Panc1 (cell line): ENCODE measurements at places on chromosomes 6 and 20. TPM values are rescaled to one million over a fixed set of nuclear protein-coding genes. Genes with fewer than 3 reads are reported as not detected.
A peak's percentile ranks its signal among the peaks of the same experiment; 100 is the strongest.

DNA sequence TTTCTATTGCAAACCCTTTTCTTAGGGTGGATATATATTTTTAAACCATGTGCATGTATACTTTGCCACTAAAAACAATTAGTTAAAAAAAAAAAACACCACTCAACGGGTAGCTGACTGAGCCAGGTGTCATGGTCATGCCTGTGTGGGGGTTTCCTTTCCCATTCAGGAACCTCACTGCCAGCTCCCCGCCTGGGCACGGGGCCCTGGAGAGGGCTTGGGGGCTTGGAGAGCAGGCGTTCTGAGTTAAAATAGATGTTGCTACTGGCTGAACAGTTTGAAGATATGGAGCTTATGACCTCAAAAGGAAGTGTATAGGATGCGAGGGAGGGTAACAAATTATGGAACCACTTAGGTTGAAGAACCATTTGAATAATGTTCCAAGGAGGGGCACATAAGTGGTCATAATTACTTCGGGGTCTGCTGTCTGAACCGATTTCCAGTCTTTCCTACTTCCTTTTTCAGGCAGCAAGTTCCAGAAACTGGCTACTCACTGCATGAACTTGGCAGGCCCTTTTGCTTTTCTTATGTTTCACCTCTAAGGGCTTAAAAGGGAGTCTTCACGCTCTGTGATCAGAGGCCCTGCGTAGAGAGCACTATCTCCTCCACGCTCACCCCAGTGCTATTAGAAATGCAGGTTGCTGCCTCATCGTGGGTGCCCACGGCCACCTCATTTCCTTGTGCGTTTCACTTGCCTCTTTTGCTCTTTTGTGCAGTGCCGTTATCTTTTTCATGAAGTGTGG is 9.9 kb downstream of the STX16 start:
- DNase-seq = no peak
- no peak overlapping the region for H3K27ac ChIP-seq
- H3K4me3 ChIP-seq = no peak overlapping the region
- H3K27me3 ChIP-seq = no peaks in the 10 kb centered on the region
- peaks cover 4% of the 10 kb centered on the region; the same call in 1 of the 2 replicates for H3K36me3 ChIP-seq
- H3K4me1 ChIP-seq = peaks cover 14% of the 10 kb centered on the region

- no peaks in the 10 kb centered on the region for H3K27me3 ChIP-seq
- no peak for DNase-seq
- no peak overlapping the region for H3K27ac ChIP-seq
- H3K36me3 ChIP-seq = no peaks in the 10 kb centered on the region
These were observed 101.9 kb downstream of the NFATC2 start for GRCh38 chr20:51440589-51440988.

GRCh38 chr6:116326996-116327395 is 43.8 kb upstream of the DSE start:
- H3K4me3 ChIP-seq = no peak overlapping the region
- no peaks in the 10 kb centered on the region for H3K27me3 ChIP-seq
- DNase-seq = no peak
- H3K36me3 ChIP-seq = no peaks in the 10 kb centered on the region
- no peak overlapping the region for H3K27ac ChIP-seq

The SMPDL3A gene
- 1.8 TPM for total RNA-seq

The ACTL10 gene
- total RNA-seq = not detected

DNA sequence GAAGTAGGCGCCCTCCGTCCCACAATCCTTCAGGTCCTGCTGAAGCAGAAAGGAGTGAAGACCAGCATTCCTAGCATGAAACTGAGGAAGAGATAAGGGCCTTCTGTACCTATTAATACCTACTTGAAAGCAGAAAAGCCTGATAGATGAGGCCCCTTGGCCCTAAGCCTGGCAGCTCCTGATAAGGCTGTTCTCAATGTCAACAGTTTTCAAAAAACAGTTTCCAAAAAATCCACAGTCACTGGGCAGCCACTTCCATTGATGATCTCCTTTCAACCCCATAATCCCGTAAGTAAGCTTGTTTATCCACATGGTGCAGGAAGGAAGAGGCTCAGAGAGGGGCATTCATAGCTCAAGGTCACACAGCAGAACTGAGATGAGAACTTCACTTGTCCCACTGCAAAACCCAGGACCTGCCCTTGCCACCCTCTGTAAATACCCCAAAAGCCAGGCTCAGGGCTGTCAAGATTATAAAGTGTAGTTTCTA is 2.8 kb upstream of the E2F1 start:
- peaks cover 6% of the 10 kb centered on the region for H3K4me1 ChIP-seq
- no peak overlapping the region for H3K4me3 ChIP-seq

The NKX2-2 gene
- total RNA-seq = not detected

DNA sequence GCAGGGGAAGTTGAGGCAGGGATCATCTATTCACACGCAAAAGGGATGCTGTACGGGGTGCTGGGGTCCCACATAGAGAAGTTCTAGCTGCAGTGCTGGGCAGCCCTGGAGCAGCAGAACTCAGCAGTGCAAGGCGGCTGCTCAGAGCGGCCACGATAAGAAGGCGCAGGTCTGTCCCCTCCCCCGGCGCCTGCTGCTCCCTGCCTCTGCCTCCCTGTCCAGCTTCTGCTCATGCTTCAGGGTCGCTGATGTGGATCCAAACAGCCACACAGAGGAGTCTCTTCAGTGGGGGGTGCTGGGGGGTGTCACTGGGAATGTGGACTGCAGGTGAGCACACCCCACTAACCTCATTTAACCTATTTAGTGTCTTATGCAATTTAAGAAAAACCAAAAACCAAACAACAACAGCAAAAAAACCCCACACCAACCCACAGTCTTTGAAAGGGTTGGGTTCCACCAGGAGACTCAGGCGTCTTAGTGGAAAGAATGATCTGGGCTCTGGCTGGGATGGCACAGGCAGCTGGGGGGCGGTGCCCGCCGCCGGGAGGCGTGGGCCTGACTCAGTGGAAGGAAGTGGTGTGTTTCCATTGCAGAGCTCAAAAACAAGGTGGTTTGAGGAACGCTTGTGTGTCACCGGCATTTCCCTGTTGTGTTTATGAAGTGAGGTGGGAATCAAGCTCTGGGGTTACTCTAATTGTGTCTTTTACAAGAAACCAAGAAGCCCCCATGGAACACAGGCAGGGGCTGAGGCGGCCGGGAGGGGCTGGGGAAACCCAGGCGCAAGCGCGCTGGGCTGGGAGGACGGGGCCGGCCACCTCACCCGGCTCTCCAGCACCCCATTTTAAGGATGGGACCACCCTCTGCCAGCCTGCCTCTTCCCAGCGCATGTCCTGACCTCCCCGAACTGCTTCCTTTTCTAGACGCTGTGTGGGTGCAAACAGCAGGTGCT is 55.1 kb downstream of the IRF4 start:
- no peak for DNase-seq
- H3K27ac ChIP-seq = no peak overlapping the region
- H3K4me1 ChIP-seq = no peaks in the 10 kb centered on the region
- H3K4me3 ChIP-seq = no peak overlapping the region
- no peaks in the 10 kb centered on the region for H3K27me3 ChIP-seq

GRCh38 chr6:47974106-47974505 is 136.9 kb downstream of the PTCHD4 start:
- no peaks in the 10 kb centered on the region for H3K4me1 ChIP-seq
- H3K36me3 ChIP-seq = no peaks in the 10 kb centered on the region
- no peaks in the 10 kb centered on the region for H3K27me3 ChIP-seq
- no peak for DNase-seq

DNA sequence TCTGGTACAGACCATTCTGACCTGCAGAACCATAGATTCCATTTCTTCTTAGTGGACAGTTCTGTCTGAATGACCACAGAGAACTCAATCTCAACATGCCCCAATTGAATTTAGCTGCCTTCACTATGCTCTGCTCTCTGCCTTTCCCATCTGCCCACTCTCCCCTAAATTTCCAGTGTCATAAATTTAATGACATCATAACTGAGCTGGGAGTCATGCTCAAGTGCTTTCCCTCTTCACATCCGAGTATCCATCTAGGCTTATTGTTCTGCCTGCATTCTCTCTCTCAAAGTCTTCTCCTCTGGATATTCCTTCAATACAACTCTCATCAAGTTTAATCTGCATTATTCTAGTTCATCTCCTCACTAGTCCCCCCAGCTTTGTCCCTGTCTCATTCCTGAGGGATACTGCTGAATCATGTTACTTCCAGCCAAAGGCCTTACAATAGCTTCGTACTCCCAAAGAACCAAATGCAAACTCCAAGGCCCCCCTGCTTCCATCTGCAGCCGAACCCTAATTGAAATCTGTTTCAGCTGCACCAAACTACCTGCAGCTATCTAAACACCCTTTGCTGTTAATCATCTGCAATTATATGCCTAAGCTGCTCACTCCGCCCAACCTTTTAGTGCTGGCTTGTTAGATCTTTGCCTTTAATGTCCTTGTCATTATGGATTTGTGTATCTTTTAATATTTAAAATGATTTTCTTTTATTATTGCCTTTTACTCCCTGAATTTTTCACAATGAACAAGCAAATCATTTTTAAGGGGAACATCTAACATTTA is 46.1 kb downstream of the SLC35B3 start:
- H3K27me3 ChIP-seq = no peaks in the 10 kb centered on the region
- H3K4me1 ChIP-seq = no peaks in the 10 kb centered on the region
- H3K27ac ChIP-seq = no peak overlapping the region

DNA sequence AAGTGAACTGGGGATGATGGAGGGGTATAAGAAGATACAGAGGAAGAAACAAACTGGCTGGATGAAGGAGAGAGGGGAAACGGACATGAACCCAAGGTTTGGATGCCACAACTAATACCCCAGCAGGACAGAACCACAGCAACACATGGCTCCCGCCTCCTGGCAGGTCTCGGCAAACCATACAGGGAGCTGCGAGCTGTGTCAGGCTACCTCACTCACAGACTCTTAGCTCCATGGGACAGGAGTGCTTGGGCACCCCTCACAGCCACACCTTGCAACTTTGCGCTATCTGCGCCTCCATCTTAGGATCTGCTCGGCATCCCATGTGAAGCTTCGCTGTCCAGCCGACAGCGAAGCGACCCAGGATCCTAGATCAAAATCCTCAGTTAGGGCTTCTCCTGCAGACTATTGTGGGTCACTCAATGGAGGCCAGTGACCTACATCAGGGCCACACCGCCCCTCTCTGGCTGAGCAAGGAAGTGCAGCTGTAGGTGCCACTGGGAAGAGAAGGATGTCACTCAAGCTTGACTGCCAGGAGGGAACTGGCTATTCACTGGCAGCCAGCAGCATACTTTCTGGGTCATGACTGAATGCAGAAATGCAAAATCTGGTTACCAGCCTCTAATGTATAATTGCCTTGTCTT is 174.4 kb upstream of the RIN2 start:
- H3K36me3 ChIP-seq = no peaks in the 10 kb centered on the region
- no peaks in the 10 kb centered on the region for H3K4me1 ChIP-seq
- peaks cover 16% of the 10 kb centered on the region for H3K27me3 ChIP-seq
- no peak overlapping the region for H3K27ac ChIP-seq
- no peak overlapping the region for H3K4me3 ChIP-seq

DNA sequence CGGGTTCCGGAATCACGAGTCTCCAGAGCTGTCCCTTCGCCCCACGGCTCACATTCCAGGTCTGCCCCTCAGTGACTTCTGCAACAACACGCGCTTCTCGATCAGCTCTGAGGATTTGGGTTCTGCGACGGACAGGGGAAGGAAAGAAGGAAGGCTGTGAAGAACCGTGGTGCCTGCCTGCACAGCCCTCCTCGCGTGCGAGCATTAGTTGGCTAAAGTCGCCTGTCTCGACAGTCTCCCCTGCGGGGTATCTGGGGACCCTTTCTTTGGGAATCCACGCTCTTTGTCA is 23.1 kb downstream of the VPS52 start:
- H3K4me3 ChIP-seq = peak overlapping the region; percentile 82
- H3K4me1 ChIP-seq = peaks cover 14% of the 10 kb centered on the region
- no peaks in the 10 kb centered on the region for H3K27me3 ChIP-seq
- peak overlapping the region; percentile 90 for H3K27ac ChIP-seq

DNA sequence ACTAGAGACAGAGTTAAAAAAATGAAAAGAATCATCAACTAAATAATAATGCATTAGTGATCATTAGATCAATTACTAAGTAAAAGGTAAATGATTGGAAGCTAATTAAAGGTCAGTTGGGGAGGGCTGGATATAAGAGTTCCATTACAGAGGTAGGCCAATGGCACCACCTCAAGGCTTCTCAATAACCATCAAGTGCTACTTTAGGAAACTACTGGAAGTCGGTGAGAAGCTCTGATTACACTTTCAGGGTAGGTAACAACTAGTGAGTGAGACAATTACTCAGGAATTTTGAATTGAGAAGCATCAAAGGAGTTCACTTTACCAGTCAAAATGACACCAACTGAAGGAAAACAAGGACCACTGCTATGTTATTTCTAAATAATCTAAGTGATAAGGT is 90.2 kb upstream of the HDAC2 start:
- H3K27ac ChIP-seq = no peak overlapping the region
- H3K4me3 ChIP-seq = no peak overlapping the region
- no peaks in the 10 kb centered on the region for H3K27me3 ChIP-seq
- DNase-seq = no peak
- no peaks in the 10 kb centered on the region for H3K4me1 ChIP-seq

GRCh38 chr6:74248966-74249365 is 553.0 kb downstream of the CD109 start:
- no peak overlapping the region for H3K27ac ChIP-seq
- H3K4me1 ChIP-seq = no peaks in the 10 kb centered on the region
- no peak overlapping the region for H3K4me3 ChIP-seq
- no peaks in the 10 kb centered on the region for H3K36me3 ChIP-seq
- no peak for DNase-seq

DNA sequence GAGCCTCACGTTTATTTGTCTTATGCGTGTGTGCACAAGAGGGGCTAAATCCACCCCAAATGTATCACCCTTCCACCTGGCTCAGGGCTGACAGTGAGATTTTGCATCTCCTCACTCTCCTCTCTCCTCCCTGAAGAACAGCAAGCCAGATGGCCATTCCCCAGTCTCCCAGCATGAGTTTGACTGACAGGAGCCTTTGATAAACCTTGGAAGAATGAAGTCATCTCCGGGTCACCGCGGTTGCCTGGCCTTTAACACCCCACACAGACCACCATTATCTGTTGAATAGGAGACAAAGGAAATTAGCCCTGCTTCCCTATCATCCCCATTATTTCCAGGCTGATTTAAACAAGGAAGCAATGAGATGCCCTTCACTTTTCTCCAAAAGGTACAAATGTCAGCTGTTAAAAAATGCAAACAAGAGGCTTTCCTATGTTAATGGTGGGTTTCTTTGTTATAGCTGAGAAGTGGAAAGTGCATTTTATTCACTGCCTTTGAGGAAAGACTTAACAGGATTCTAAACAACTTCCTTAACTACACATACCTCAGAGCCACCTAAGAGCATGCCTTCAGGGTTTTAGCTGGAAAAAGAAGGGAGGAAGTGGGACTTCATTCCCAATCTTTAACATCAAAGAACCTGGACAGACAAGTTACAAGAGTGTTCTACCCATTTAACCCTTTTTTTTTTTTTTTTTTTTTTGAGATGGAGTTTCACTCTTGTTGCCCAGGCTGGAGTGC is 524.8 kb upstream of the ID4 start:
- no peak overlapping the region for H3K4me3 ChIP-seq
- H3K4me1 ChIP-seq = no peaks in the 10 kb centered on the region
